Stimulated activated naive CD4-positive, alpha-beta T cell treated with Interleukin-2 at 50 U/mL for 16 hours (primary cell): ENCODE measurements at places on chromosomes 11 and 22.

- no peak for DNase-seq
These were observed 64.1 kb upstream of the BIRC3 start for GRCh38 chr11:102253020-102253715.

DNA sequence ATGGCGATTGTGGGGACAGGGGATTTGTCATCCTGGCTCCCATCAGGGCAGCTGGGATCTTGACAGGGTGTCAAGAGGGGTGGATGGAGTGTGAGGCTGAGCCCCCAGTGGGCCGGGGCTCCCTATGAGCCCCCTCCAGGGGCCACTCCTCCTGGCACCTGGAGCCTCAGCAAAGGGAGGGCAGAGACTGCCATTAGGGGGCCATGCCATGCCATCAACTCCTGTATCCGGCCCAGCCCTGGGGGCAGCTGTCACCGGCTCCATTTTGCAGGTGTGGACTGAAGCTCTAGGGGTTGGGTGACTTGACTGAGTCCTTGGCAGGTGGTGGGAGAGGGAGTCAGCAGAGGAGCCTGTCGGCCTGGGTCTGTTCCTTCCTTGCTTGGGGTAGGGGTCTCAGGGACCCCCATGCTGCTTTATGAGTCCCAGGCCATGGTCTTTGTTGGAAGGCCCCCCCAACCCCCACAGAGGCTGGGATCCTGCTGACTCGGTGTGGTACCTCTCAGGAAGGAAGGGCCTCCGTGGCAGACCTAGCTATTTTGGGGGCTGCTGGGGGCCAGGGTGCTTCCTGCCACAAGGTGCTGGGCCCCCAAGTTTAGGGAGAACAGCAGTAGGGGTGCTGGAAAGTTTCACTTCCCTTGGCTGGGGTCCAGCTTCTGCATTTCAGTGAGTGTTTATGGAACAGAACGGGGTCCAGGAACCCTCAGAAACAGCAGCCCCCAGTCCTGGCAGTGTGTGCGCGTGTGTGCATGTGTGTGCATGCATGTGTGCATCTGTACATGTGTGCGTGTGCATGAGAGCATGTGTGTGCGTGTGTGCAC, 1.5 kb downstream of the ACY3 start:
- no peak for DNase-seq

- DNase-seq, result no peak
These were observed 4.7 kb downstream of the C11orf52 start for GRCh38 chr11:111923351-111923788.

DNA sequence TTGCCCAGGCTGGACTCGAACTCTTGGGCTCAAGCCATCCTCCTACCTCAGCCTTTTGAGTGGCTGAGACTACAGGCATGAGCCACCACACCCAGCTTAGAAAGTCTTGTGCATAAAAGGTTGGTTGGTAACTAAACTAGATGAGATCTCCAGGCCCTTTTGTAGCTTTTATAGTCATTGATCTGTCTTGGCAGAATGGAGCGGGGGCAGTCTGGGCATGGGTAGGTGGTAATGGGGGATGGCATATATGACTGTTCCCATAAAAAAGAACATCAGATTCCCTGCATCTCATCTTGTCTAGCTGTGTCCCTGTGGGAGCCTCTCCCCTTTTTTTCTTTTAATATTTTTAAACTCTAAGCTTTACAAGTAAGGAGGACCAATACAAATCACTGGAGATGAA, 30.2 kb downstream of the ABCC8 start:
- DNase-seq, result no peak

- DNase-seq, result no peak
These were observed 997.8 kb upstream of the CHORDC1 start for GRCh38 chr11:91220476-91221202.

DNA sequence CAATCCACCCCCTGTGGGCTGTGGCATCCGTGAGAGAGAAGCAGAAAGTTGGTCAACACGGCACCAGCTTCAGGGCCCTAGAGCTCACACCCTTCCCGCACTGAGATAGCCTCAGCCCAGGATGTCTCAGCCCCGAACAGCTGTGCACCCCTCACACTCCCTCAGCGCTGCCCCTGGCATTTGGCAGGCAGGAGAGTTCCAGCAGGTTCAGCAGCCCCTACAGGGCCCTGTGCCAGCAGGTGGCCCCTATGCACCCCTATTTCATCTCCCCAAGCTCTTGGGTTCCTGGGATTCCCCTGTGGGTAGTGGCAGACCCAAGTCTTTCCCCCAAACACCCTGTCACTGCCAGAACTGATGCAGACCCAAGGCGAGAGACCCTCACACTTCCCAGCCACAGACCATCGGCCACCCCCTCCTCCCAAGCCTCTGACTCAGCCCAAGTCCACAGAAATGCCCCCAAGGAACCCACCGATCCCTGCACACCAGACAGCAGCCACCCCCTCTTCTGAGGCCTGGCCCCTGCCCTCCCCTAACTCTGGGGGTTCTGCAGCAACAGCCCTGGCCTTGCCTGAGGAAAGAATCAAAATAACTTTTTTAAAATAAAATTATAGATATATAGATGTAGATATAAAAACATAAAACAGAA, 183.6 kb downstream of the IGLL1 start:
- no peak for DNase-seq

GRCh38 chr11:103079833-103080232, 12.1 kb downstream of the DCUN1D5 start:
- no peak for DNase-seq

DNA sequence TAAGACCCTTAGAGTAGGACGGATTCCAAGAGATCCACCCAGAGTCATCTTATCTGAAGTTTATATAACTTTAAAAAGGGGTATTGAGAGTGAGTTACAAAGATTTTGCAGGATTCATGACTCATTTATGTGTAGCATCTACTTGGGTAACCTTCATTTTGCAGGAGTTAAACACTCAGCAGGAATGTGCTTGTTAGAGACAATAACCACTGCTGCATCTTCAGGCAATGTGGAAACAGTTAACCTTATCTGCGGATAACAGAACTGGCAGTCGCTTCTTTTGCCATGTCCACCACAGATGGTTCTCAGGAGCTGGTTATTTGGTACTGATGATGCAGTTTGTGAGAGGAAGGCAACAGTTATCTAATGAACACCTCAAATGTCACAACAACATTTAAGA, 417.9 kb upstream of the DDI1 start:
- no peak for DNase-seq

DNA sequence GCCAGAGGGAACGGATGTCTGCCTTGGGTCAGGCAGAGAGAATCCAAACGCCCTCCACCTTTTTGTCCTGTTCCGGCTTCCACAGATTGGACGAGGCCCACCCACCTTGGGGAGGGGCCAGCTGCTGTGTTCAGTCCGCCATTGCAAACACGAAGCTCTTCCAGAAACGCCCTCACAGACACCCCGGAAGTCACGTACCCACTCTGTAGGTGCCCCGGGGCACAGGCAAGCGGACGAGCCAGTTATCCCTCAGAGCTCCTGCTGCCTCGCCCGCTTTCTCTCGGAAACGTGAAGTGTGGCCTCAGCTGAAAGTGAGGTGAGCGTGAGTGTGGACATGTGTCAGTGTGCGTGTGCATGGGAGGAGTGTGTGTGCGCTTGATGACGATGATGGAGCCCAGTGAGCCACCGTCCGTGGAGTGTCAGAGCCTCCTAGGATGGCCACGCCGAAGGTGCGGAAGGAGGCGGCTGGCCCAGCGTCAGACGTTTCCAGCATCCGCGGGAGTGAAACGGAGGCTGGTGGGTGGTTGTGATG, 869.2 kb downstream of the TBC1D22A start:
- DNase-seq, result no peak

- DNase-seq, result no peak
These were observed 9.1 kb downstream of the CCDC157 start for GRCh38 chr22:30365891-30366290.

DNA sequence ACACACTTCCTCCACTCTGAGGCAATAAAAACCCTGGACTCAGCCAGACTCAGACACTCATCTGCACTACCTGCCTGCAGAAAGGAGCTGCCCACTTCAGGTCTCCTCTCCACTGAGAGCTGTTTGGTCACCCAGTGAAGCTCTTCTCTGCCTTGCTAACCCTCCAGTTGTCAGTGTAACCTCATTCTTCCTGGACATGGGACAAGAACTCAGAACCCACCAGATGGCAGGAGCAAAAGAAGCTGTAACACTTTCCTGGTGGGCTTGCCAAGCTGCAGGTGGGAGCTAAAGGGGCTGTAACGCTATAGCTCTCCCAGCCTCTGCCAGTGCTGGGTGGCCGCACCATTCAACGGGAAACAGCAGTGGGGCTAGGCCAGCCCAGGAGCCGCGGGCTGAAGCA, 89.7 kb downstream of the CCDC73 start:
- DNase-seq, result no peak

- DNase-seq, result no peak
These were observed 32.2 kb upstream of the TEAD1 start for GRCh38 chr11:12642040-12642439.

- no peak for DNase-seq
These were observed 13.8 kb upstream of the KAT5 start for GRCh38 chr11:65698205-65698604.

DNA sequence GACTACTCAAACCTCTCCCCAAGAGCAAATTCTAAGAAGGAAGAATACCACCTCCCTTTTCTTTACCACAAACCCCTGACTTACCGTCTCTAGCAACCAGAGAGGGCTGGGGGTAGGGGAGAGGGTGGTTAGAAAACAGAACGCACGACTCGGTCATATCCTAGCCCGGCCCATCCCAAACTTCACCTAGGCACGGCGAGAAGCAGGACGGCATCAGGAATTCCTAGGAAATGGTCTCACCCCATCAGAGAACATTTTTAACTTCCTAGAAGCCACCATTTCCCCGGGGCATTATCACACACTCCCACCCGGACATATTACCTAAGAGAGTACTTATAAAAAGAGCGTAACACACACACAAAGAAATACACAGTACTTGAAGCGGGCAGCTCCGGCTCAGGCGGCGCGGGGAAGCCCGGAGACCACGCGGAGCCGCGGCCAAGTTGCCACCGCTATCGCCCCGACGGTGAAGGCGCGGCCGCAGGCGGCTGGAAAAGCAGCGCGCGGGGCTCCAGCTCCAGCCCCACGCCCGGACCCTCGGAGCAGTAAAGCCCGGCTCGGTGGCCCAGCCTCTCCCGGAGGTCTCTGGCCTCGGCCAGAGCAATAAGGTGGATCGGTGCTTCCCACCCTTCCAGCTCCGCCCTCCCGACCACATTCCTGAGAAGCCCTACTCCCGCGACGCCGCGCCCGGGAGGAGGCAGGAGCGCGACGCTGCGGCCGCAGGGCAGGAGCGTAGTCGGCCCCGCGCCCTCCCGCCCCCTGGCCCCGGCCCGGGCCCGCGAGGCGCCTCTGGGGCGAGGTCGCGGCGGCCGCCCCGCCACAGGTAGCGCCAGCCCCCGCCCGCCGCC, 878 bp downstream of the RRAS2 start:
- DNase-seq, result peak; percentile 11

- no peak for DNase-seq
These were observed 9.9 kb downstream of the PRR5 start for GRCh38 chr22:44711690-44712555.

GRCh38 chr22:19149047-19149883, 827 bp downstream of the GSC2 start:
- DNase-seq, result peak; percentile 22

DNA sequence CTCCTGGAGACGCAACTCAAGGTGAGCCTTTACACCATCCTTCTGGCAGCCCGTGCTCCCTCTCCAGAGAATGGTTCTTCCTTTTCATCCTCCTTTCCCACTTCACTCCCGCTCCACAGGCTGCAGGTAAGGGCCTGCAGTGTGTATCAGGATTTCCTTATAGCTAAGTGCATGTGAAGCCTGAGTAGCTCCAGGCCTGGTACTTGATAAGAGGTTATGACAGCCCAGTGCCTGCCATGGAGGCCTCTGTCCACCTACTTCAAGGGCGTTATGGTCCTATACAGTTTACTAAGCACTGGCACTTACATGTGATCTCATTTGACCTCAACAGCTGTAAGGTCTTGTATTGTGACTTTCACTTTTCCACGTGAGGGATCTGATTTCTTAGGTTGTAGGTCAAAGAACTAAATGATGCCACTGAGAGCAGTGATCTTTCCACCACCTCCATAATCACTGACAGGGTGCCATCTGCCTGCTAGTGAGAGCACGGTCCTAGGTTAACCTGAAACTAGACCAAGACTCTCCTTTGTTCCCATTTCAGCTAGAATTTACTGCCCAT, 18.1 kb downstream of the SSH3 start:
- no peak for DNase-seq

GRCh38 chr11:66881451-66881835, 24.6 kb downstream of the LRFN4 start:
- no peak for DNase-seq

DNA sequence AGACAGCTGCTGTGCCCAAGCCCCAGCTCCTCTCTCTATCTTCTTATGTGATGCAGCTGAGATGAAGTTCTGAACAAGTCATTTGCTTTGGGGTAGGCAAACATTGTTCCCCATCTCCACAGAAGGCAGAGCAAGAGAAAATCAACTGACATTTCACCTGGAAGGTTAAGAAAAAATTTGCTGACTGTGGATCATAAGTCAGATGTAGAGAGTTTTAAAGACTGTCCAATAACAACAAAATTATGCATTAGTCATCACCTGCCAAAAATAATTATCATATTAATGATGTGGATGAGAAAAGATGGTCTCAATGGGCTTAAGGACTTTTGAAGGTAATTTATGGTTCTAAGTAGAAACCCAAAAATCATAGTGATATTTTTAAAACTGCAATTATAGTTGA, 59.2 kb downstream of the KCNJ1 start:
- DNase-seq, result no peak

- no peak for DNase-seq
These were observed 520.2 kb downstream of the METTL15 start for GRCh38 chr11:28628412-28628811.

- no peak for DNase-seq
These were observed 18.6 kb downstream of the C1QTNF6 start for GRCh38 chr22:37169406-37169805.

- DNase-seq, result no peak
These were observed 29.3 kb upstream of the MMP7 start for GRCh38 chr11:102559839-102560238.

- DNase-seq, result no peak
These were observed 3.3 kb upstream of the SCARF2 start for GRCh38 chr22:20440637-20441591.

GRCh38 chr22:37269936-37270678, 12.2 kb upstream of the CYTH4 start:
- DNase-seq, result no peak

DNA sequence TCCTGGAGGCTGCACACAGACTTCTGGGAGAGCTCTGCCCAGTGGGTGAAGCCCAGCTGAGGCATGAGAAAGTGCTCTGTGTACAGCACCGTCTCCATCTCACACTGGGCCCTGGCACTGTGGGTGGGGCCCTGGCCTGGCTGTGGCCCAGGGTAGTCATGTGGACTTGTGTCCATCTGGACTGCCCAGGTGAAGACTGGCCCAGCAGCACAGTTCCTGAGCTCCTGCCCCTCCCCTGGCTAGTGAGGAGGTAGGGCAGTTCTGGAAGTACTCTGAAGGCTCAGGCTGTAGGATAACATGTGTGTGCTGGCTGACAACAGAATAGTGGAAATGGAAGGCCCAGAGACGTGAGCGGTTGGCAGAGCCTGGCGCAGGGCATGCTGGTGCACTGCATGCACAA, 35.4 kb downstream of the RSPH14 start:
- no peak for DNase-seq

GRCh38 chr11:74012074-74012809, 3.4 kb upstream of the UCP3 start:
- DNase-seq, result no peak

GRCh38 chr22:49141761-49142160, 685.9 kb downstream of the BRD1 start:
- no peak for DNase-seq

GRCh38 chr22:44697423-44698141, 4.4 kb upstream of the PRR5 start:
- peak; percentile 84 for DNase-seq

GRCh38 chr11:81792416-81792815, 941.2 kb downstream of the FAM181B start:
- DNase-seq, result no peak
